ENCODE measurements at places on chromosomes 2 and 18.

DNA sequence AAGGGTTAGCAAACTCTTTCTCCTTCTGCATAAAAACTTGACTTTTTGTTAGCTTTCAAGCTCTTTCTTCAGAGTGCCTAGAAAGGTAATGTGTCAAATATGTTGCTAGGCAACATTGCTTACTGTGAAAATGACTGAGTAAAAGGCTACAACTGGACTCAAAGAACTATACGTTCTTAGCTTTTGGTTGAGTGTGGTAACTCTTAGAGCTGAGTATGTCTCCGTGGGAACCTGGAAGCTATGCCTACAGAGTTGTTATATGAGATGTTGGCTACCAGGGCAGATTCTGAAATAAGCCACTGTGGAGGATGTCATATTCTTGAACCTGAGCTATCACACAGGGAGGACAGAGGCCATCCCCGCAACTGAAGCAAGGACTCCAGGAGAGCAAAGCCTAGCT is 105.5 kb downstream of the ARL6IP6 start:
- no peak for DNase-seq

DNA sequence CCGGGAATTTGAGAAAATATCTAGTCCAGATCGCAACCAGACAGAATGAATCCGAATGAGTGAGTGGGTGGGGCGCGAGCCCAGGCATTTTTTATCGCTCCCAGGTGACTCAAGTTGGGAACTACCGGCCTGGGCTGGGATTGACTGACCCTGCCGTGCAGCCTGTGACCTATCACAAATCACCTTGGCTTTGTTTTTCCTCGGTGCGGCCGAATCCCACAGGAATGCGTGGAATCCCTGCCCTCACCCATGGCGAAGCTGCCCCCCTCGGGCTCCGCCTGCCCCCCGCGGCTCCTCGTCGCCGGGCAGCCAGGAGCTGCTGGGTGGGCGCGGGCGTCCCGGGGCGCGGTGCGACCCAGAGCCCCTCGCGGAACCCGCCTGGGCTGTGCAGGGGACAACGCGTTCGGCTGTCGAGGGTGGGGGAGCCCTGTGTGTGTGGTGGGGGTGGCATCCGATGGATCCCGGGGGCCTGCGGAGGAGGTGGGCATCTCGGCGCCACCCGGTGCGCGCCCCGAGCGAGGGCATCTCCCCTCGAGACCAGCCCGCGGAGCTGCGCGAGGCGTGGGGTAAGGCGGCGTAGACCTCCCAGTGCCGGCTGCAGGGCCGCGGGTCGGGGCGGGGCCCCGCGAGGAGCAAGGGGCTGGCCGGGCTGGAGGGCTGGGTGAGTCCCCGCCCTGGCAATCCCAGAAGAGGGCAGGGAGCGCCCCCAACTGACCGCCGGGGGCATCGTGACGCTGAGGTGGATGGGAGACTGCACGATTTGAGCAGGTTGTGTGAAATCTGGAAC is 16.5 kb downstream of the B3GNT7 start:
- no peak for DNase-seq

GRCh38 chr2:59741840-59742239 is 811.6 kb downstream of the BCL11A start:
- DNase-seq: no peak

GRCh38 chr2:68189991-68190784 is 32.5 kb downstream of the PNO1 start:
- DNase-seq: no peak

DNA sequence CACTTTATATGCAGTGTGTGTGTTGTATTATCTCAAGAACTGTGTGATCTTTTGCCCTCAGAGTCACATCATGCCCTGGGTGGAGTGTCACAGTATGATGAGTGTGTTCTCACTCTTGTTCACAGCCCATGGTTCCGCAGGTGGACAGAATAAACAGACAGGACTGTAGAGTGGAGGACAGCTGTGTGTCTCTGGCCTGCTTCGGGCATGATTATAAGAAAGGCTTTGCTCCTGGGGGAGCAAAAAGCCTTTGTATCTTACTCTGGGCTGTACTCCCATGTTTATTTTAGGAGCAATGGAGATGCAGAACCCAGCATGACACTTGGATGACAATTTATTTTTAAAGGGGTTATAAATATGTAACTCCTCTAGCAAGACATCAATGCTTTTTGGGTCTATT is 371.7 kb upstream of the MEX3C start:
- DNase-seq: peak; percentile 84

GRCh38 chr2:113888641-113889470 is 1.0 kb upstream of the ACTR3 start:
- DNase-seq: no peak

GRCh38 chr2:166017208-166017607 is 63.6 kb upstream of the TTC21B start:
- DNase-seq: no peak

Measured in esophagus muscularis mucosa (tissue), 4 donors.